NCI-H1417 (cell line): ENCODE measurements at places on chromosomes 1 and 21.
A peak's percentile ranks its signal among the peaks of the same experiment; 100 is the strongest.

DNA sequence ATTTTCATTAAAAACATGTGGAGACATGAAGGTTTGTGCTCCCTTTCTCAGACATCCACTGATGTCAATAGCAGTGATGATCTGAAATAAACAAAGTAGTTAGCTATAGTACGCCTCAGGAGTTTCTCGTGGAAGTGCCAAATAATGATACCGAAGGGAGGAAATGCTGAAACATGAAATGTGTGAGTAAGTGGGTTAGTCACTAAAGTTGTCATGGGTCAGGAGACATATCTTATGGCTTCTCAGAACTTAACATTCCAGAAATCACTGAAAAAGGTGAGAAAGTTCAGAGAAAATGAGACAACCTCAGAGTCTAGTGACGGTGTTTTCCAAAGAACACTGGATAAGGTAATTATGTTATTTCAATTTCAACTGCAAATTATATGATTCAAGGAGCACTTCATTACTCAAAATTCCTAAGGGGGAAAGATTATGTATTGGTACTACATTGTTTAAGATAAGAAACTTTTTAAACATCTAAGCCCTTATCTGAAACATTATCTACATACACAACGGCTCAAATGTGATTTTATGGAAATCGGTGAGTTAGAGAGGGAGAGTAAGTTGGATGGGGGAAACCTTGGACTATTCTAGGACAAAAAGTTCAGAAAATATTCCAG, 20.6 kb downstream of the NIBAN1 start:
- no peak for DNase-seq

DNA sequence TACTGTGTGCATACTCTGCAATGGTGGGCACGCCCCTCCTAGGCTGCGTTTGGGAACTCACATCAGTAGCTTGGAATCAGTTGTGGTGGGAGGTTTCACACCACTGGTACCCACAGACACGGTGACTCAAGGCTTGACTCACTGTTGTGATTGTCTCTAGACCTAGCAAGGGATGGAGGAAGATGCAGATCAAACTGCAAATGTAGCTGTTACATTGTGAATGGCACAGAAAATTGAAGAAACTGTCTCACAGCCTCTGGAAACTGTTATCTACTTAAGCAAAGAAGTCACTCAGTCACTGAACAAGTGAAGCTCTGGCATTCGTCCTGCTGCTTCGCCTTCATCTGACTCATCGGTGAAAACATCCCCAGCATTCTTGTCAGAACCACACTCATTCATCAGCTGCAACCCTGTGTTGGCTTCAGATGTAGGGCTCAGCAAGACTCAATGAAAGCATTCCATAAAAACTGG, 59.5 kb downstream of the POFUT2 start:
- no peak for DNase-seq

- DNase-seq, result no peak
Measured at GRCh38 chr1:72018562-72018961, 263.8 kb downstream of the NEGR1 start.

GRCh38 chr1:222979561-222979960, 163.5 kb downstream of the TLR5 start:
- no peak for DNase-seq

DNA sequence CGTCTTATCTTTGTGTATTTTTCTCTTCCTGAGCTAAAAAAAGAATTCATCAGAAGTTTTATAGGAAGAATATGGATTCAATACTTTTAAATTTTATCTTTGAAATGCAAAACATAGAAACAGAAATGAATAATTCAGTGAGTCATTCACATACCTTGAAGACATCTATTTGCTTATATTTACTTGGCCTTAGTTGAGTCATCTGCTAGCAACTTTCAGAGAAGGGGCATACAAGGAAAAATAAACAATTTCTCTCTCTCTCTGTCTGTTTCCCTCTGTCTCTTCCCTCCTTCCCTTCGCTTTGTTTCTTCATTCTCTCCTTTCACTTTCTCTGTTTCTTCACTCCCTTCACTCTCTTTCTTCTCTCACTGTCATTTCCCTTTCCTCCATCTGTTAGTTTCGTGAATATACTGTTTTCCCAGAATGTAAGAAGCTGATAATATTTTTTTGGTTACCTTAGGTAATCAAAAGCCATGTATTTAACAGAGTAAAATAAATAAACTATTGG, 477.2 kb downstream of the BRINP3 start:
- no peak for DNase-seq

GRCh38 chr1:14881775-14882672, 271.5 kb upstream of the TMEM51 start:
- DNase-seq, result no peak

- DNase-seq, result peak; percentile 43
Measured at GRCh38 chr1:41738475-41738874, 180.2 kb downstream of the HIVEP3 start.

DNA sequence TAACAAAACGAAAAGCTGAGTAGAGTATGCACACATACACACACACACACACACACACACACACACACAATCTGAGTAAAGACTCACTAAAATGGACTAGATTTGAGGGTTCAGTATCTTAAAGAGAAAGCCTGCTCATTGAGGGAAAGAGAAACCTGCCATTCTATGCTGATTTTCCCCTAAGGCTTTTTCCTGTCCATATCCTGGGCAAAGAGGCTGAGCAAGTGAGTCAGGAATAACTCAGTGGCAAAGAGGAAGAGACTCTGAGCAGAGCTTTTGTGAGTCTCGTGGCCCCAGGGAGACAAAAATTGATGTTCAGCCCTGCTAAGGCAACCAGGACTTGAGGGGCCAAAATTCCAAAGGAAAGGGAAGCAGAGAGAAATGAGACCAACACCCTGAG, 37.3 kb upstream of the RUNX1 start:
- no peak for DNase-seq

GRCh38 chr1:233045588-233045987, 95.2 kb downstream of the NTPCR start:
- DNase-seq, result no peak

- DNase-seq, result no peak
Measured at GRCh38 chr1:20614131-20614579, 19.1 kb upstream of the PINK1 start.

DNA sequence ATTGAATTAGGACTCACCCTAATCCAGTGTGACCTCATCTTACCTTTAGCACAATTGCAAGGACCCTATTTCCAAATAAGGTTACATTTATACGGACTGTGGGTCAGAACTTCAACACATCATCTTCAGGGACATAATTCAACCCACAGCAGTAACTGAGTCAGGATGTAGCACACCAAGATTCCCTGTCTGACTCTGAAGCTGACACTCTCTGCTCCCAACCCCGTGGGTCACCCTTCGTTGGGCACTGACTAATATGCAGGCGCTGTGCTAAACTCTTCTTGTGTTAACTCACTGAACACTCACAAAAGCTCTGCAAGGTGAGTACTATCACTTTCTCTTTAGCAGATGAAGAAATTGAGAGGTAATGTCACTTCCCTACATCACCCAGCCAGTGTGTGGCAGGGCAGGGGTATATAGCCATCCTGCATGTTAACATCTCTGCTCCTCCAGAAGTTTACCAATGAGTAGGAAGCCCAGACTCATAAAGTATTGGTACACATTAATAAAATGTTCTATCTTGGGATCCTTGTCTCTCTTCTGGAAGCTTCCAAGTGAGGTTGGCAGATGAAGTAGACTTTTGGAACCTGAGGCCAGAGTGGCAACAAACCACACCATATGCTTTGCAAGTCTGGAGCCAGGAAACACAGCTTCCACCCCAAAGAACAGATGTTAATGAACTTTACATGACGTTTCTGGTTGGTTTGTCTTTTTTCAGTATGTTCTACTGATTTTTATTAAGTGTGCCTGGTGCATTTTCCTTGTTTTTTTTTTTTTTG, 139.2 kb upstream of the KLHDC7A start:
- DNase-seq, result no peak

- DNase-seq, result peak; percentile 17
Measured at GRCh38 chr1:234564035-234565029, 45.6 kb downstream of the IRF2BP2 start.

DNA sequence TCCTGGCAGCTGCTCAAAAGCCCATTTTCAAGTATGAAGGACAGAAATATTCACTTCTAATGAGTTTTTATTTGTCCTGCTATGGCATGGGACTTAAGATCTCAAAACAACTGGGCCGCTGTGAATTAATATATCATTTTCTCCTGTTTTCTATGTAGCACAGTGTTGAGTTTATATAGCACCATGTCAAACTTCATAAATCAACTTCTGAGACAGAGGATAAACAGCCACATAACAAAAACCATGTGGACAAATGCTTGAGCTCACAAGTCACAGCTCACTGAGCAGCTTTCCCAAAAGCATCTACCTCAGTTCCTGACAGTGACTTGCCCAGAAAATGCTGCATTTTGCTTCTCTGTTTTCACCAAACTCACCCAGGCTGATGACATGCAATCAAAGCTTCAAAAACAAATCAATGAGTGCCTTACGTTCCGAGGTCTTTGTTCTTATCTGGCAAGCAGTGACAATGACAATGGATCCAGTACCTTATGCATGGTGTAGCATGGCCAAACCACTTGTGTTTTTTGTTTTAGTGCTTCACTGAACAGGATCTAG, 722.6 kb downstream of the LRRIQ3 start:
- DNase-seq, result peak; percentile 38

DNA sequence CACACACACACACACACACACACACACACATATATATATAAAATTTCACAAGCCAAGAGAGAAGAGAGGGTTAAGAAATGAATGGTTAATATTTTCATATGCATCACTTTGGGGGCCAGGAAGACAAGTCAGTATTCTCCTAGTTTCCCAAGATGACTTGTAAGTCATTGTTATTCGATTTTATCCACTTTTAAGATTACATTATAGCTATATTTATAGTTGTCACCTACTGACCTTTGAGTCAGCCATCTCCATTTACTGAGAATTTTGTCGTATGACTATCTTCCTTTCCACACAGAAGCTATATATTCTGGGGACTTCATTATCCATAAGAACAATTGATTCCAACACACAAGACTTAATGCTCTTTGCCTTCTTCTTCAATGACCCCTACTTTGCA, 8.9 kb downstream of the LYST start:
- no peak for DNase-seq

- no peak for DNase-seq
Measured at GRCh38 chr1:30877205-30877912, 31.2 kb downstream of the SDC3 start.

DNA sequence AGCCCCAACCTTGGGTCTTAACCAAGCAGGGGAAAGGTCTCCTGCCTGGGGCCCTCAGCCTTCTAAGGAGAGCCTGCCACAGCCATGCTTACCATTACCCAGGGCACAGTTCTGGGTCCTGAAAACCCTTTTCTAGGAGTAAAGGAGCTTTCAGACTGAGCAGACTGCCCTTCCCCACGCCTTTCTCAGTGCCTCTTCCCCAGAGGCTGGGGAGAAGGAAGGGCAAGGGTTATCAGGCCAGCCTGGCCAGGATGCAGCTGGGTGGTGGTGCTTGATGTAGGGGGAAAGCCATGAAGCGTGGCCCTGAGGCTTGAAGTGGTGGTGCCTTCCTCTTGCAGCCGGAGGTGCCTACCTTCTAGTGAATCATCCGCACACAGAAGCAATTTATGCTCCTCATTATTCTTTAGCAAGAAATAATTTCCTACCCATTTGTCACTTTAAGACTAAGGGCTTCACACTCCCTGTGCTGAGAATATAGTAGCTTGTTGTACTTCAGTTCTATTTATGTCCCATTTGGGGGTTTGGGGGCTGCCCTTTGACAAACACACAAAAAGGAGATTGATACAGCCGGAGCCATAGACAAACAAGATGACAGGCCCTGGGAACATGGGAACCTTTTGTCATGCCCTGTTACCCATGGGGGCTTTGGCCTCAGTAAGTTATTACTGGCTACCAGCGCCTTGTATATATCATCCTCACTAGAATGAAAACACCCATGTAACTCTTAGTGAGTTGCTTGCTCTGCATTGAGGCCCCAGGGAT, 40.7 kb downstream of the MAN1C1 start:
- no peak for DNase-seq

DNA sequence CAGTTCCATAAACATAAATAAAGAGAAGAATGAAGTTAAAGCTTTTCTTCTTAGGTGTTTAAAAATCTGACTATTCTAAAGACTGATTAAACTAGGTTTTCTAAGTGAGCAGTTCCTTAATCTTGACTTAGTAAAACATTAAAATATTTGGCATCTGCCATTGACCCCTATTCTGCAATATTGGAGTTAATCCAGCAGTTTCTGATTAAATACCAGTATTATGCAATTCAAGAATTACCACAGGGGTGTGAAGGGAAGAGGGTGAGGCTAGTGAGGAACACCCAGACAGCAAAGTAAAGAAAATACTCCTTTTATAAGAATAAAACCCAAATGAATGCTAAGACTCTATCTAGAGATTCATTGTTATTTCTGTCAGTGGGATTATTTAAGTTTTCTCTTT, 40.9 kb downstream of the CLIC4 start:
- no peak for DNase-seq

DNA sequence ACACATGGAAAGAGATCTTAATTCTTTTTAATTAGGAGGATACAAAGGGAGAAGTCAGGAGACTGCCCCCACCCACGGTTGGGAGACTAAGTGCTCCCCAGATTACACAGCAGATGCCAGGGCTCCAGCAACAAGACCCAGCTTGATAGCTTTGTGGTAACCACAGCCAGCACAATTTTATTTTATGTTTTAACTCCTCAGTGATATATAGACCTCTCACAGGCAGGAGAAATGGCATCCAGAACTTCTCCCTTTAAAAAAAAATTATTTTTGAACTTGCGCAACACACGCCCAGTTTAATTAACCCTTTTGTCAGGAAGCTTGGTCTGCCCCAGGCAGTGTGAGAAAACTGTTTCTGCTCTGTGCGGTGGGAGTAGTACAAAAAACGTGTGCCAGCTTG, 62.6 kb upstream of the ACOT11 start:
- DNase-seq, result no peak

GRCh38 chr1:25572708-25573590, 29.5 kb downstream of the LDLRAP1 start:
- DNase-seq, result no peak

DNA sequence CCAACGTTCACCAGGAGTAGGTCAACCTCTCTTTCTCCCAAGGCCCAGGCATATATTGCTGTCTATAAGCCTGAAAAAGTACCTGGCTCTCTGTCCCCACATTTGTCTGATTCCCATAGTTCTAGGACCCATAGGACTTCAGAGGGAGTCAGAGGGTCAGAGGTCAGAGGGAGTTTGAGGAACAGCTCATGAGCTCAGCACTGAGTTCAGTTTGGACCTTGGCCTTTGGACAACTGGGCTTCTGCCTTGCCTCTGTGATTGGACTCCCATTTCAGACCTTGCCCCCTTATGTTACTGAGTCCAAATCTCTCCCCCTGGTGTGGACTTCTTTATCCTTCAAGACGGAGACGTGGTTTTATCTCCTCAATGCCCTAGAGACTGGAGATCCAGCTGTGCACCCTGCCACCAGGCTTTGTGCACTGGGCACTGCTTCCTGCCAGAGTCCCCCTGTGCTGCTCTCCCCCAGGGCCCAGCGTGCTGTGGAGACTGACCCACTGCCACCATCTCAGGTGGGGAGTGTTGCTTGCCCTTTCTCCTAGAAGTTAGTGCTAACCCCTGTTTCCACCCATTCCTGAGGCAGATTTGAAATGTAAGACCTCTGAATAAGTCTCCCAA, 3.2 kb downstream of the CTSE start:
- DNase-seq, result no peak
